ENCODE measurements at places on chromosomes 4 and X. TPM values are rescaled to one million over a fixed set of nuclear protein-coding genes. Genes with fewer than 3 reads are reported as not detected.

Gene GSX2
- polyA plus RNA-seq = 0.34 TPM

GRCh38 chrX:26778320-26778888, 562.4 kb downstream of the MAGEB5 start:
- DNase-seq = peak; percentile 32

DNA sequence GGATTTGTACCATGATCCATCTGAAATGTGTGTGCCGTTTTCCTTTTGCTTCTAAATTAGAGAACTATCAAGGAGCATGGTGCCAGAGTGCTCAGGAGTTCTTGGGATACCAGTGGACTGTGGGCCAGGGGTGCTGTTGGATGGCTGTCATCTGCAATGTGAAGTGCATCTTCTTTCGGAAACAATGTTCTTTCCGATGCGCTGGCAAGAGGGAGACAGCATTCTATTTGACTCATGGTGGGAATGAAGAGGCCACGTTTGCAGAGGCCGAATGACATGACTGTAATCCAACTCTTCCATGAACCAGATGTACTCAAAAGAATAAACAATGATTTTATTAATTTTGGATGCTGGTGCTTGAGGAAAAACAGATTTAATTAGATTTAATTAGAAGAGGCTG, 45.5 kb downstream of the SORCS2 start:
- no peak for DNase-seq

- DNase-seq = no peak
These were observed 172.4 kb downstream of the TLL1 start for GRCh38 chr4:166045457-166045856.

GRCh38 chr4:37648084-37648817, 37.9 kb downstream of the RELL1 start:
- no peak for DNase-seq

- no peak for DNase-seq
These were observed 543.0 kb downstream of the SPRY1 start for GRCh38 chr4:123939621-123940020.
